GM23248 (cell line): ENCODE measurements at places on chromosomes 11 and 22. TPM values are rescaled to one million over a fixed set of nuclear protein-coding genes. Genes with fewer than 3 reads are reported as not detected.
A peak's percentile ranks its signal among the peaks of the same experiment; 100 is the strongest.

DNA sequence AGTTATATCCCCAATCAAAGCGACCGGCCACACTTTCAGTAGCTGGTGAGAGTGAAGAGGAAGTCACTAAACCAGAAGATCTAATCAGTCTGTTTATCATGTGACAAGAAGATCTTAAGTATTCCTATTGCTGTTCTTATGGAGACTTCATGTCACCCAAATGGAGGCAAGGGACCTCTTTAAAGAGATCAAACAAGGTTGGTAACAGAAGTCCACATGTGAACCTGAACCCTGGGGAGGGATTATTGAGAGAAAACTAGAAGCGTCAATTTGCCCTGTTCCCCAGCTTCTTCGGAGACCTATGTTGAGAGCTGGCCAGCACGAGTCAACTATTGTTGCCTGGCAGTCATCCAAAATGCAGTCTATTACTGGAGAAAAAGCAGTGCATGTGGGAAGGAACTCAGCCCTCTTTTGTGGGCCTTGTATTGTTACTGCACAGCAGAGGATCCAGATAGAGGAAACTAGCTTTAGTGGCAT, 76.9 kb upstream of the CTSC start:
- DNase-seq = peak; percentile 77

DNA sequence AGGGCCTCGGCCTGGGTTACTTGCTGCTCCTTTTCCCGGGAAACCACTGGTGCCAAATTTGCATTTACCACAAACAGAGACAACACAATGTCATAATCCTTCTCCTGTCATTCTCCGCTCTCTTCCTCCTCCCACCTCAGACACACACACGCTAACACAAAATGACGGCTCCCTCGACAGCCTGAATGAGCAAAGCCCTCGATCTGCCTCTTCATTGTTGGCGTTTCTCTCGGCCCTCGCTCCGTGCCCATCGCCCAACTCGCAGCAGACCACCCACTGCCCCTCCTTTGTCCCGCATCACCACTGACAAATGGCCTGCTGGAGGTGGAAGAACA, 12.5 kb upstream of the TCF20 start:
- peak; percentile 15 for DNase-seq

DNA sequence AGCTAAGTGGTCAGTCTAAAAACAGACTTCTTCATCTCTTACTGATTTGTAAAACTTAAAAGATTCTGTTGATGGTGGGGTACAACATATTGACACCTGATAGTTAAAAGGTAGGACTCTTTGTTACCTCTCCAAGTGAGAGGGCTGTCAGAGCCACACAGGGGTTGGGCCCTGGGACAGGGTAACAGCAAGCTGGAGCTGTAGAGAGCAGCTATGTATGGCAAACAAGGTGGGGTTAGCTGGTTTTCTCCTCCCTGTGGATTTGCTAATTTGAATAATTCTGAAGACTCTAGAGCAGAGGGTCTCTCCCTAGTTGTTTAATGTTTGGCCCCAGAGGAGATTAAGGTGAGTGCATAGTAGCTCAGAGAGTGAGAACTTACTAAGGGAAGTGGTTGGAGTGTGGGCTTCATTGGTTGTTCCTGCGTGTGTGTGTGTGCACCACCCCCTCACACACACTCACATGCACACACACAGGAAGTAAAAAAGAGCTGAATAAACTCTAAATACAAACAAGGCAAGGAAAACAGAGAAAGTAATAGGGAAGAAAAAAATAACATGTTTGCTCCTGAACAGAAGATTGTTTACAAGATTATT, 9.2 kb upstream of the GAS2 start:
- DNase-seq = no peak

ZDHHC13 gene
- polyA plus RNA-seq = 11.6 and 12.5 TPM in 2 replicates

BLID gene
- polyA plus RNA-seq = 0.84 and 2.9 TPM in 2 replicates

FXYD2 gene
- polyA plus RNA-seq = not detected in 2 replicates

RCOR2 gene
- polyA plus RNA-seq = 0.24 TPM in 1 of 2 replicates, not detected in the other

- DNase-seq = peak; percentile 97
These were observed at the start of gene ZNF215 for GRCh38 chr11:6926208-6927029. ZNF215 (plus strand) TSS chr11:6926426; CDS start chr11:6932273, 5,847 bp downstream.

HMOX1 gene
- 44.3 and 46.6 TPM in 2 replicates for polyA plus RNA-seq

DNA sequence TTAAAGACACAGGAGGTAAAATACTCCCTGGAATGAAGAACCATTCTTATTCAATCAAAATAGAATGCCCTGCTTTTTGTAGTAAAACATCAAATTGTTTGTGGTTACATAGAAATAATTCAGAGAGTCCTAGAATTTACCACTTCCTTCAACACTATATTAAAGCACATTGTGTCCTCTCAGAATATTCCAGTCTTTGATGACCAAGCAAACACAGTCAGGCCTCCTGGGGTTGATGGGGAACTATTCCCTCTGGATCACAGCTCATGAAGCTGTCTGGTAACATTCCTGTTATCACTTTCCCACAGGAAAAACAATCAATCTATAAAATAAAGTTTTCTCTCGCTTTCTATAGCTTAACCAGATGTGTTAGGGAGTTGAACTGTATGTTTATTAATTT, 389.3 kb downstream of the KCNA4 start:
- no peak for DNase-seq
